ENCODE measurements at places on chromosomes 2 and 18.

DNA sequence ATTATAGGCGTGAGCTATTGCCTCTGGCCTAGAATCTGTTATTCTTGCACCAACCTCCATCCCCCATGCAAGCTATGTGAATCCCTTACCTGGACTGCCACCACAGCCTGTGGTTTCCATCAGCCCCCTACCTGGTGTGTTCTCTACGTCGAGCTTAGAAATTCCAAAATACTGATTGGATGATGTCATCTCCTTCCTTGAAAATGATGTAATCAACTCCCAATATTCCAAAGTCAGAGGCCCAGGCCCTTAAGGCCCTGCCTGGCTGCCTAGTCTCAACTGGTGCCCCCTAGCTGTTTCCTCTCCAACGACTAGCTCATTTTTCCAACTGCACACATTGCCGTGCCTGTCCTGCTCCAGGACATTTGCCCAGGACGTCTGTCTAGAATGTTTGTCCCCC, 41.3 kb upstream of the GBX2 start:
- DNase-seq, result no peak

GRCh38 chr2:176936410-176936809, 276.2 kb upstream of the HNRNPA3 start:
- no peak for DNase-seq

DNA sequence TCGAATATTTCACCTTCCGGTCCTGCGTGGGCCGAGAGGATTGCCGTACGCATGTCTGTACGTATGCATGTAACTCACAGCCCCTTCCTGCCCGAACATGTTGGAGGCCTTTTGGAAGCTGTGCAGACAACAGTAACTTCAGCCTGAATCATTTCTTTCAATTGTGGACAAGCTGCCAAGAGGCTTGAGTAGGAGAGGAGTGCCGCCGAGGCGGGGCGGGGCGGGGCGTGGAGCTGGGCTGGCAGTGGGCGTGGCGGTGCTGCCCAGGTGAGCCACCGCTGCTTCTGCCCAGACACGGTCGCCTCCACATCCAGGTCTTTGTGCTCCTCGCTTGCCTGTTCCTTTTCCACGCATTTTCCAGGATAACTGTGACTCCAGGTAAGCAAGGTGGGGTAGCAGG, at the start of gene SERPINB5:
TSS of gene SERPINB5 (plus strand) at position 291 of the 400 bp plus-strand sequence. CDS start 7,471 bp downstream, outside the sequence.
- no peak for DNase-seq

DNA sequence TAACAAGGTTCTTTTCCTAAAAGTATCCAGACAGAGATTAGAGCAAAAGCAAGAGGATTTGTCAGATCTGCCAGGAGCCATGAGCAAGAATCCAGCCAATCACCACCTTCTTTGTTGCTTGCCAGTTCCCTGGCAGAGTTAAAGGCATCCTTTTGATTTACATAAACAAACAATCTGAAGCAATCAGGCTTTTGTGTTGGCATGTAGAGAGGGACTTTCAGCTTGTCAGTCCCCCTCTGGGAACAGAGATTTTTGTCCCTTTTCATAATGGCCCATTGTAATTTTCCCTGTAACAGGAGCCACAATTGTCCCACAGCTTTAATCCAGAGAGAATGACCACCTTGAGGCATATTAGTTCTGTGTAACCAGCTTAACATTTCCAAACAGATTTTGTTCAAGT, at the start of gene ERMN:
TSS of gene ERMN (minus strand) at position 39 of the 400 bp plus-strand sequence. CDS start 182 bp downstream, outside the sequence.
- no peak for DNase-seq

DNA sequence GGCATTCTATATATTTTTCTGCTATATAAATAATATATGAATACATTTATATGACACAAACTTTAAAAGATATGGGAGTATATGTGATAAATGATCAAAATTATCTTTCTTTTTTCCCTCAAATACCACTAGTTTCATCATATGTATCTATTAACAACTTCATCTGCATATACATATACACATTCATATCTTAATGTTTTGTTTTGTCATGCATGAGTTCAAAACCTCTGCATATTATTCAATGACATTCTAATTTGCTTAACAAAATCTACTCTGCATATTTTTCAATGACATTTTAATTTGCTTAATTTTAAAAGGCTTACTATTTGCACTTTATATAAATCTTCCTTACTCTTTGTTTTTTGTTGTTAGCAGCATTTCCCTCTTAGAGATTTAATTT, 276.2 kb downstream of the PIK3C3 start:
- no peak for DNase-seq

DNA sequence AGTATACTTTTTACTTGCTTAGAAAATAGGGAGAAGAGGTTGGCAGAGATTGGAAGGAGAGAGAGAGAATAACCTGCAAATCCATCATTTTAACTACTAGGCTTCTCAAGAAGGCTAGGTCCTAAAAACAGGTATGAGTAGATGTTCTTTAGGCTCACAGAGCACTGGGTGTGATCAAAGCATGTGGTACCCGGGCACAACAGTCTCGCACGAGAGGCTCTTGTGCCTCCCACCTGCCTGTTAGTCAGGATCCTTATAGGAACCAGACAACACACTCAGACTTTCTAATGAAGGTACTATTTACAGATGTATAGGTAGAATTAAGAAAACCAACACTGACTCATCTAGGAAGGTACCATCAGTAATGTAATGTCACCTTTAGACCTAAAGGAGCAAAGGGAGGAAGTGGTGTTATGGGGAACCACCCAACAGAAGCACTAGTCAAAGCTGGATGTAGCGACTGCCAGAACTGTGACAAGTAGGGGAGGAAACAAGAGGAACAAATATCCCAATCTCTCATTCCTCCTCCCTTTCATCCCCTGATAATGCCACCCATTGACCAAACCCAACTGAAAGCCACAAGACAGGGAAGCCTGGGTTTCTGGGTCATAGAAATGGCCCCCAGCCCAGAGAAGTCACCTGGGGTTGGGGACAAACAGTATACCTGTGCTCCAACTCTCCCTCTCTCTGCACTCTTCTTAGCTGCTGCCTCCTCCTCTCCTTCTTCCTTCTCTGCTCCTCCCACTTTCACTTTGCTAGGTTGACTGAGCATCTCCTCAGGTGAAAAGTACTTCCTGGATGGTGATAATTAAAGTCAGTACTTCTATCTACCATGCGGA, 16.0 kb upstream of the MARCHF4 start:
- DNase-seq, result peak; percentile 19

GRCh38 chr2:240893363-240893844, 2.6 kb downstream of the MAB21L4 start:
- DNase-seq, result no peak

GRCh38 chr18:71431171-71431570, 1113.0 kb downstream of the CBLN2 start:
- no peak for DNase-seq

GRCh38 chr18:54675076-54675475, 84.0 kb downstream of the DYNAP start:
- no peak for DNase-seq

Data from inflammatory macrophage (primary cell).